ENCODE measurements at places on chromosomes 5 and 9.

DNA sequence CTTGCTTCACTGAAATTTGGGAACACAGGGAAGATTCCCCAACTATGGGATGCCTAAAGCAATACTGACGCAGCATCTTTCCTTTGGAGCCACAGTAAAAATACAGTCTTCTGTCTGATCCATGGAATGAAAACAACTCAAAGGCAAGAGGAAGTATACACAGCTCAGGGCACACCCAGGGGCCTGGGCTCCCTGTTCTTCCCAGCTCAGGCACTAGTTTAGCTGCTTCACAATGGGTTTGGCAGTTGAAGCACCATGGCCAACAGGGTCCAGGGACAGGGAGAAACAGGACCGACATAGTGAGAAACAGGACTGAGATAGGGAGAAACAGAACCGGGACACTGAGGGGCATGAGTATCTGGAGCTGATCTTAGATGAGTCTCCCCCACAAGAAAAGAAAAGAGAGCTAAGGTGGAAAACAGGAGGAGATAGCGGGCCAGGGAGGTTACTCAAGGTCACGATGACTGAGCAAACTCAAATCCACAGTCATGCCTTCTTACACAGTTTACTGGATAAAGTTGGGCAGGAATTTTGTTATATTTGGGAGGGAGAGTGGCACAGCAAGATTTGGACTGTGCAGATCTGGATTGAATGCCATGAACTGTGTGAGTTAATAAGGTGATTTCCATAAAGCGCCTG, 198.8 kb downstream of the SMARCA2 start:
- no peak for DNase-seq

DNA sequence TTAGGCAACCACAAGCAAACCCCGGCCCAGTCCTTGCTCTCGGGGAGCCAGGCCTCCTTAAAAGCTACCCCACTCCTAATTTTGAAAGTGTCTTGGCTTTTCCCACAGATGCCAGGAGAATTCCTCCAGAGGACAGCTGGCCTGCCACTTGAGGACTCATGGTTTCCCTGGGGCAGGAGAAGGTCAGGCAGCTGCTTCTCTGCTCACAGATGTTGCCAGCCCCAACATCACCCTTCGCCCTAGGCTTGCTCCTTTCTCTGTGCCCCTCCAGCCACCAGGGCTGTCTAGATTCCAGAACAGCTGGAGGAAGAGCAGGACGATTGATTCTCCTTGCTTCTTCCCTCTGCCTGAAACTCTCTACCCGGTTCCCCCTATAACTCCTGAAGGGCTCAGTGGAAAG, 8.5 kb downstream of the GGTA1 start:
- DNase-seq, result no peak

DNA sequence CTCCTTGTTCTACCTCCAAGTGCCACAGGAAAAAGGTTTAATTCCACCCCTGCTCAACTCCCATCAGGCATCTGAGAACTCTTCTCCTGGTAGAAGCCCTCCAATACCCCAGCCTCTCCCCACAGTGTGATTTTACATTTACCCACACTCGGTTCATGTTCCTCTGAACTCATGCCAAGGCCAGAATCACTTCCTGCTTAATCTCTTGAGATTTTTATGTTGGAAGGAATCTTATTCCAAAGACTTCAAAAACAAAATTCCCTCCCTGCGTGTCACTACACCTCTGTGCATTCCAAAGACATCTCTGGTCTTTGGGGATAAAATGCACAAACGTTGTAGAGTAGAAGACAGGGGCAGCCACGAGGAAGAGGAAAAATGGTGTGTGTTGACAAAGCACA, 186.8 kb downstream of the ACTL7B start:
- DNase-seq, result no peak

DNA sequence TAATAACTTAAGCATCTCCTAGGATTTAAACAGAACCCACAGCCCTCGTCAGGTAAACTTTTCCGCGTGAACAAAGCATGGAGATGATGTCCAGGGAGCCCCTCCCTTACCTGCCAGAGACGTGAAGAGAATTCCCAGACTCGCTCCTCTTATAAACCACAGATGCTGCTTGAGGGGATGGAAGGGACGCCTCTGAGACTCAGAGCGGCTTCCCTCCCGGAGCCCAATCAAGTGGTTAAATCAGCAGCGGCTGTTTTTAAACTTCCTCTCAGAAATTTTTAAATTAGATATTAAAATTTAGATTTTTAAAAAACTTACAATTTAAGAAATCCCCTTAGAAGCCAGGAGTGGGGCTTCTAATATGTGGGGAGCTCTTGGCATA, 71.8 kb downstream of the RAPGEF1 start:
- DNase-seq, result no peak

- no peak for DNase-seq
Measured at GRCh38 chr5:133409210-133409674, 203.1 kb downstream of the FSTL4 start.

Measured in activated CD8-positive, alpha-beta memory T cell treated with anti-CD3 and anti-CD28 coated beads for 4 hours (primary cell).